ENCODE measurements at places on chromosomes 4 and X.

DNA sequence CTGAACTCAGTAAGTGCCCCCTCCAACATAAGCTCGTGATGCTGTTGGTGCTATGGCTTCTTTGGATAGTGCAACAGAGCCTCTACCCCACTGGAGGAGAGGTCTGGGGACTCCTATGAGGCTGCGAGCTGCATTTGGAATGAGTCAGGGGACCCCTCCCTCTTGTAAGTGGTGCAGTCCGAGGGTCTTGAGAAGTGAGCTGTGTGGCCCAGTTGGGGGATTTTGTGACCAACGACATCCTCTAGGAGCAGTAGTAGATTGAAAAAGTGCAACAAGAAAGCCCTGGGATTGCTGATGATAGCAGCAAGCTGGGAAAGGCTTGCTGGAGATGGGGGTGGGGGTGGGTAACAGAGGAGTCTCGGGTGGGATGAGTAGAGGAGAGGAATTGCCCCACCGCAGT, 3.1 kb downstream of the FRMPD3 start:
- DNase-seq = no peak

DNA sequence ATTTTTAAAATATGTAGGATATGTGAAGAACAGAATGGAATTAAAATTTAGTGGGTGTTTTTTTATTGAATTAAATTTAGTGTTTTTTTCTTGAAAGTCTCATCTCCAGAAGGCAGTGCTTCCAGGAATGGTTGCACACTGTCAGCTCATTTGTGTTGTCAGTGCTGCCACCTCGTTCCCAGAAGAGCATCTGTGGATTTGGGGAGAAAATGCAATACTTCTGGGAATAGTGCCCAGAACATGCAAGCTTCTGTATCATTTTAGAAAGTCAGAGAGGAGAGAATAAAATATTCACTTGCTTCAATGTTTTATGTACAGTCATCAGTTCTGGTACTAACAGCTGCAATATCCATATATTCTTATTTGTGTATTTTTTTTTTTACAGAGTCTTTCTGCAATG, 608.8 kb downstream of the PCDH7 start:
- DNase-seq = no peak

GRCh38 chr4:624705-625590, at the start of gene PDE6B:
Gene PDE6B, plus strand, starts transcription at chr4:625573. Its CDS starts 54 bp downstream, at chr4:625627.
- peak; percentile 85 for DNase-seq

GRCh38 chr4:148044912-148045352, 313.0 kb downstream of the ARHGAP10 start:
- no peak for DNase-seq

DNA sequence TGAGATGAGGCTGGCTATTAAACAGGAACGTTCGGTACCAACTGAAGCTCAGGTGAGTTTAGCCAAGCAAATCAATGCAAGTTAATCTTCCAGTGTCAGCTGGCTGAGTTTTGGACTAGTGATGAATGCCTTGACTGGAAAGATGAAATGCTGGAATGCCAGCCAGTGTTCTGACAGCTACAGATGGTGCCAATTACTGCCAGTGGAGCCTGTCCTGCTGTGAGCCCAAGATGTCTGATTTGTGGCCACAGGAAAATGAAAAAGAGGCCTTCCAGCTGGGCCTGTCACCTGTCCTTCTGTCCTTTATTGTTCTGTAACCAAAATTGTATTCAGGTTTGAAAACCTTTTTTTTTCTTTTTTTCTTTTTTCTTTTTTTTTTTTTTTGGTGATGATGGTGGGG, 223.1 kb downstream of the AFF2 start:
- no peak for DNase-seq

GRCh38 chrX:131725001-131725654, 181.3 kb downstream of the OR13H1 start:
- DNase-seq = no peak

- no peak for DNase-seq
Observed at GRCh38 chrX:13646154-13646549, 6.8 kb upstream of the TCEANC start.

GRCh38 chr4:26218677-26219605, 101.9 kb upstream of the RBPJ start:
- DNase-seq = no peak

- DNase-seq = no peak
Observed at GRCh38 chr4:46250997-46251396, 127.1 kb upstream of the GABRG1 start.

DNA sequence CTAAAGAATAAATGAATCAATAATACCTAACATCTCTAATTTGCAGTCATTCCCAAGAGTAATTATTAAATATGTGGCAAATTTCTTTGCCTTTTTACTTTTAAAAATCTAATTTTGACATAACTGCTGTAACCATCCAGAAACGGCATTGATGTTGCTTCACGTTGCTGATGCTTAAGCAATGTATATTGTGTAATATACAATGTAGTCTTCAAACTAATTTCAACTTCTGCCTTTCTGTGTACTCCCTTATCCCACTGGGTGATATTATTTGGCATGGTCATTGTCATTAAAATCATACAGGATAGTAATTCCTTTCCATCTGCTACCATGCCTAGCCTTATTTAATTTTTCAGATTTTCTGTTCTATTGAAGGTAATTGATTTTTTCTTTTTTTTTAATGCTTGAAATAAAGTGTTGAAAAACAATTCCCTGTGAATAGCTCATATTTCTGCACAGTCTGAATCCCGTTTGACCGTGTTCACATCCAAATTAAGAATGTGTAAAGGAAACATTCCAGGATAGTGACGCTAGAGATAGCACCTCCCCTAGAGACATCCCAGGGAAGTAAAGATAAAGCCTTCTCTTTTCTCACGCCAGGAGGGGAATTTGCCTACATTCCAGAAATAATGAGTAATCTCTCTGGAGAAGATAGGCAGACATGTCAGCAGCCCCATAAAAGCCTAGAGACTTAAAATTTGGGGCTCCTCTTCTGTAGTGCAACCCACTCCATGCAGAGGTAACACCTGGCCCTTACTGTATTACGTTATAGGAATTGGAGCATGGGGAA, 8.6 kb downstream of the FAM200B start:
- DNase-seq = no peak

DNA sequence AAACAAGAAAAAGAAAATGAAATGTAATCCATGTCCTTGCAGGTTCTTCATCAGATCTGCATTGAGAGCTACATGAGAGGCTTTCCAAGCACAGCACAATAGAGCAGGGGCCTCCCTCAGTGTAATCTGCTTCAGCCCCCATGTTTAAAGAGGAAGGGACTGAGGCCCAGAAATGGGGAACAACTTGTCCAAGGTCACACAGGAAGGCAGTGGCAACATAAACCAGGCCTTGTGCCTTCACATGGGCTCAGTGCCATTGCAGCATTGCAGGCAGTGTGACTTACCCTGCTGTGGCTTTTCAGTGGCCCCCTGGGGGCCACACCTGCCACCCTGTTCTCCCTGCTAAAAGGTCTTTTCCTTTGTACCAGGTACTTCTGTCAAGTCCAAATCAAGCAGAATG, 20.9 kb upstream of the CD99L2 start:
- no peak for DNase-seq

DNA sequence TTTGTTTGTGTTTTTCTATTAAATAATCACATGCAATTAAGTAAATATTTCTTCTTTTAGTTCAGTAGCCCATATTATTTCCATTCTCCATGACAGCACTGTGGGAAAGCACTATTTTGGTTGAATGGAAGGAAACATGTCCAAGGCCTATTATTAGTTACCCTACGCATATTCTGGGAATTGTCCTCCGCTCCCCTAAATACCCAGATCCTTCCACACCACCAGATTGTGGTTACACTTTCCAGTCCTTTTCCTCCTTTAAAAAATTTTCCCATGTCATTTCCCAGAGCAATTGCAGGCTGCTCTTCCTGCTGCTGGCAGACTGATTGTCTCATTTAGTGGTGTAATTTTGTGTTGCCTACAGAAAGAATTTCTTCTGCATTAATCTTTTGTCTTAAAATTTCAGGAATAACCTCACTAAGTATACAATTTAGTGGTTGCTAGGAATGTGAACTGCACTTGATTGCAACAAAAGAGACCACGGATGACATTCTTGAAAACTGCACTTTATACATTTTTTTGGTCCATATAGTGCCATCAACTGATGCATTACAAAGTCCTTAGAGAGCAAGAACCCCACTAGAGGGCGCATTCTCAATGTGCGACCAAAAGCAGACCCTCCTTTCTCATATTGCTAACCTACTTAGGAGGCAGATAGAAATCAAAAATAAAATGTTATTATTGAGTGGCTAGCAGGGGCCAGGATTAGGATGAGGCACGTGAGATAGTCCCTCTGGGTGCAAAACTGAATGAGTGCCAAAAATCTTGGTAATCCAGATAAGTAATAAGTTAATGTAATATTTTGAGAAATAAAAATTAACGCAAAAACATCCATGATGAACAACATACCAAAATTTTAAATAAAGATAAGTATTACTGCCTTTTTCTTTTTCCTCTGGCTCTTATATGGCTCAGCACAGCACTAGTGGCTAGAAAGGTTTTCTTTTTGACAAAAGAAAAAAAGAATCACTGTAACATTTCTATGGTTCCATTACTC, 98.8 kb upstream of the IQCM start:
- DNase-seq = peak; percentile 42

- no peak for DNase-seq
Observed at GRCh38 chrX:134803551-134804183, 145.4 kb upstream of the PLAC1 start.

DNA sequence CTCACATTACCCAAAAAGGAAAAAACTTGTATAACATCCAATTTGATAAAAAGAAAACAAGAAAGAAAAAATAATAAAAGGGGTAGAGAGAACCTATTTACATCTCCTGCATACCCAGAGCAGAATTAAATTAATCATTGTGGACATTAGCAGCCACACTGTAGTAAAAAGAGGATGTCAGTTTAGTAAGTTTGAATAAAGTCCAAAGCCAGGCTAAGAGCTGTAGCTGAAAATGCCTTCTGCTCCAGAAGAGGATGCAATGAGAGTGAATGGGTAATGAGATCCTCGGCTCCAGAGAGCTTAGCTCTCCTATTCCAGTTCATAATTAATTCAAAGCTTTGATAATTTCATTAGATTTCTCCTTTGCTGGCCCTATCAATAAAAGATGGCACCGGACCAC, 78.2 kb downstream of the SLC10A7 start:
- DNase-seq = no peak

GRCh38 chr4:125642645-125643044, 327.9 kb downstream of the FAT4 start:
- DNase-seq = no peak

DNA sequence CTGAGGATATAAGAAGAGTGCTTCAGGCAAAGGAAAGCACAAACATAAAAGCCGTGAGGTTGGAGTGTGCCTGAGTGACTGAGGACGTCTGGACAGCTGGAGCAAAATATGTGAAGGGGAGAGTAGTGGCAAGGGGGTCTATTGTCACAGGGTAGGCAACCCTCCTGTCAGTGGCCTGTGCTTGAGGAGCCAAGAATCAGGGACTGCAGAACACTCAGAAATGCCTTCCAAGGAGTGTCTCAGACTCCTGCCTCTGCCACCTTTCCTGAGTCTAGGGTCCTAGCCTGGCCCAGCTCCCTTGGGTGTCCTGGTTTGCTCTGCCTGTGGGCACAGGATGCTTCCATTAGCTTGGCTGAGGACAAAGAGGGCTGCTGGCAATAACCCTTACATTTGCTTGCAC, 152.5 kb upstream of the PJA1 start:
- no peak for DNase-seq

GRCh38 chr4:66741081-66741480, 804.2 kb downstream of the CENPC start:
- DNase-seq = no peak

DNA sequence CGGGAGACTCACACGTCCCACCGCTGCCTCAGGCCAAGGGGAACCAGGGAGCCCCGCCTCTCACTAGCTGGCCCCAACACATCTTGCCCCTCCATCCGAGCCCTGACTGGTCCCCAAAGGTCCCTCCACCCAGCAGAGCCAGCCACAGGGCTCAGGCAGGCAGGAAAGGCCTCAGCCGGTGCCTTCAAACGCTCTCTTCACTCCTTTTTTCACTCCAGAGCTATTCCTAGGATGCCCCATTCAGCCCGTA, 1.5 kb upstream of the ARHGAP4 start:
- no peak for DNase-seq

GRCh38 chrX:2134782-2135181, 366.0 kb downstream of the DHRSX start:
- no peak for DNase-seq

DNA sequence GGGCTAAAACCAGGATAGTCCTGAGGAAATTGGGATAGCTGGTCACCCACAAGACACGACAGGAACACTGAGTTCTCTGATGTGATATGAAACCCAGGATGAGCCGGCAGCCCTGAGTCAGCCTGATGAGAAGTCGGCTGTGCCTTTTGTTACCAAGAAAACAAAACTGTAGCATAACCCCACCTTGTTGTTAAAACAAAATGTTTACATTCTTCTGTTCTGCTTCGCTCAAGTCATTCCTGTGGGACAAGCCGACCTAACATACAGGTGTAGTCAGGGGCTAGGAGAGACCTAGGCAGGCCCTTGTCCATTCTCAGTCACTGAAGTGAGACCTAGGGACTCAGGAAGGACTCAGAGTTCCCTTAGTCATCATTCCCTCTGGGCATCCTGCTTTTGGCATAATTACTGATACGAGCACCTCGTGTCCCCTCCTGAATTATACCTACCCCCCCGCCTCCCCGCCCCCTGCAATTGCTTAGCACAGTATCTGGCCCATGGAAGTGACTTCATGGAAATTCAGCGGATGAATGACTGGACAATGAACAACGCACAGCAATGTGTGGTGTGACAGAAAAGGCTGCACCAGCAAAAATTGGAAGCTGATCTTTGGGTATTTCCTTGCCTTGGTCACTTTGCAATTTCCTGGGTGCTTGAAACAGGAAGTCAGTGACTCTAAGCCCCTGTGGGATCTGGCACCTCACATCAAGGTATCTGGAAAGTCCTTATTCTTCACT, 31.9 kb upstream of the TLR2 start:
- no peak for DNase-seq

DNA sequence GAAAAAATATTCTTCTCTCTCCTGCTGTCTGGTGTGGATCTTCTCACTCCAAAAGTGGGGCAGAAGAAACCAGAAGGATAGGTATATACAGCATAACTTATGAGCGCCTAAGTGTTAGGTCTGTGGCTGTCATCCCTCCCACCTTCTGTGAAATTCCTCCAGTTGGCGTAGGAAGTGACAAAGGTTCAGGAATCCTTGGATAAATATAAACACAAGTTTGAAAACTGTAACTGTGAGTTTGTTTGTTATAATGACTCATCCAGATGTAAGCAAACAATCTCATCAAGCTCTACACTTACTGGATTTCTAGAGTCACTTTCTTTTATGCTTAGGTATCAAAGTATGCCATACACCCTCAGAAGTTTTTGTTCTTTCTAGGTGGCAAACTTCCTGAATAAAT, 405.2 kb downstream of the FAT4 start:
- DNase-seq = no peak

- peak; percentile 65 for DNase-seq
Observed at GRCh38 chr4:6546681-6547447, 28.1 kb upstream of the MAN2B2 start.

DNA sequence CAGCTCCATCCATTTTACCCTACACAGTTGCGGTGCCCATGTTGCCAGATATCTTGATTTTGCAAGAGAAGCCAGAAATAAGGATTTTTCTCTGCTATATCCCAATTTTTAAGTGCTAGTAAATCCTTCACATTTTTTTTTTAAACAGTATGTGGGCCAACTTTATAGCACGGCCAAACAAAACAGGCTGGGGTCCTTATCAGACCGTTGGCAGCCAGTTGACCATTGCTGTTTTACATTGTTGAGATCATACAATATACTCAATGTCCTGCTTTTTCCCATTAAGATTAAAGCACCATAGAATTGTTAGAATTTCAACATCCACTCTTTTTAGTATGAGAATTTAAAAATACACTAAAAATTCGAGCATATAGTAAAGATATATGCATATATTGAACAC, 150.9 kb downstream of the SPCS3 start:
- DNase-seq = no peak

- no peak for DNase-seq
Observed at GRCh38 chrX:81202456-81202819, 536 bp downstream of the SH3BGRL start.

Data from renal pelvis (tissue), 12 donors.